ENCODE measurements at places on chromosomes 3 and 15.

DNA sequence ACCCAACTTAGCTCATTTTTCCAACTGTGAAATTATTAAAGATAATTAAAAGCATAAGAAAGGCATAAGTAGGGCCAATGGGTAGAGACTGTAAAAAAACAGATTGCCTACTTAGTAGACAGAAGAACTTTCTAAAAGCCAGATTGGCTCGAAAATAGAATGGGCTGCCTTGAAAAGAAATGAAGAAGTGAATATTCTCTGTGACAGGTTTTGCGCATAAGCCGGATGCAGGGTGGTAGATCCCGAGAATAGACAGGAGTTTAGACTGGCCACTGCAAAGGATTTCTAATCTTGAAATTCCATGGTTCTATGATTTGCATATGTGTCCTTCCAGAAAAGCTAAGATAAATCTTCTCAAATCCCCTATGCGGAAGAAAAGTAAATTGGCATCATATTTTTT lies 173.3 kb upstream of the ICE2 start:
- DNase-seq: no peak

GRCh38 chr3:16378920-16379319 lies 113.9 kb downstream of the OXNAD1 start:
- no peak for DNase-seq

- no peak for DNase-seq
Measured at GRCh38 chr3:8825153-8825825, 55.9 kb upstream of the OXTR start.

DNA sequence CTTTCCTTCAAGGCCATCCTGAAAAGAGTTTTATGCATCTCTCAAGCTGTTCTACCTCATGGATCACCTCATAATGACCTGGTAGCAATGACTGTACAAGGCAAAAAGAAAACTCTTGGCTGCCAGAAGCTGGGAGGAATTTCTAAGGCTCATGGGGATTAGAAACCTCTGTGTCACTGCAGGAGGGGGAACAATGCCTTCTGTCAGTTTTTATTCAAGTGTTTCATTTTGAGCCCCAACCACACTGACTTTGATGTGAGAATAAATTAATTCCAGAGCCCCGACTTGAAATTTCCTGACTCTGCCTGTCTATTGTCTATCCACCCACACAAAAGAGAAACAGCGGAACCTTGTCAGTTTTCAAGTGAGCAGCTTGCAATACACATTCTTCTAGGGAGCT lies 58.7 kb upstream of the MRPL3 start:
- DNase-seq: no peak

DNA sequence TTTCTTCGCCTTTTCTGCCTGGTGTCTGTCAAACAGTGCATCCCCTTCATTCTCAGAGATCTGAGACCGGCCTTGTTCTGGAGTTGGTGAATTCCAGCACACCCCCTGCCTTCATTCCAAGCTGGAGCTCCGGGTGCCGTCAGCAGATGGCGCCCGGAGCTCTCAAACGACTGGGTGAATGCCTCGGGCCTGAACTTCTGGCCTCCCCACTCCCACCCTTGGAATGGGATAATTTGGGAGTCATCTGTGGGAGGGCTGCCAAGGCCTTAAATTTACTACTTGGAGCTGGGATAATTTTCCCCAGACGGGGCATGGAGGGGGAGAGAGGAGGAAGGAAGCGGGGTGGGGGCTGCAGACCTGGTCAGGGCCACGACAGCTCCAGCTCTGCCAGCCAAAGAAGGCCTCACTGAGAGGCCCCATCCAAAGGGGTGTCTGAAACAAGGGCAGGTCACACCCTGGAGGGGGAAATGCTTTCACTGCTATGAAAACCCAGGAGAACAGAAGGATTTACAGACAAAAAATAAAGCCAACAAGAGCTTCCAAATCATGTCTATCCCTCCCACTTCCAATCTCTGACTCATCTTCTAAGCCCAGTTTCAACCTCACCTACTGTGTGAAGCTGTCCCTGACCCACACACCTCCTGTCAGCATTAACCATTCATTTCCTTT lies 187.9 kb downstream of the OPA1 start:
- peak; percentile 88 for DNase-seq

Data from sigmoid colon (tissue), 7 donors.